ENCODE measurements at places on chromosomes 1 and 21.

GRCh38 chr1:210696709-210697108, 368.0 kb downstream of the HHAT start:
- no peak for DNase-seq

GRCh38 chr1:161304927-161305866, 4.6 kb downstream of the MPZ start:
- no peak for DNase-seq

GRCh38 chr1:38152351-38153065, 105.9 kb upstream of the POU3F1 start:
- DNase-seq, result peak; percentile 20

- DNase-seq, result no peak
Observed at GRCh38 chr1:38800720-38801671, 58.6 kb downstream of the RRAGC start.

- DNase-seq, result no peak
Observed at GRCh38 chr1:93579891-93580290, 101.7 kb downstream of the BCAR3 start.

GRCh38 chr21:37658817-37659458, 257.3 kb downstream of the KCNJ6 start:
- DNase-seq, result no peak

- DNase-seq, result no peak
Observed at GRCh38 chr1:181497870-181498269, 14.6 kb downstream of the CACNA1E start.
